ENCODE measurements at places on chromosomes 2 and 18.

DNA sequence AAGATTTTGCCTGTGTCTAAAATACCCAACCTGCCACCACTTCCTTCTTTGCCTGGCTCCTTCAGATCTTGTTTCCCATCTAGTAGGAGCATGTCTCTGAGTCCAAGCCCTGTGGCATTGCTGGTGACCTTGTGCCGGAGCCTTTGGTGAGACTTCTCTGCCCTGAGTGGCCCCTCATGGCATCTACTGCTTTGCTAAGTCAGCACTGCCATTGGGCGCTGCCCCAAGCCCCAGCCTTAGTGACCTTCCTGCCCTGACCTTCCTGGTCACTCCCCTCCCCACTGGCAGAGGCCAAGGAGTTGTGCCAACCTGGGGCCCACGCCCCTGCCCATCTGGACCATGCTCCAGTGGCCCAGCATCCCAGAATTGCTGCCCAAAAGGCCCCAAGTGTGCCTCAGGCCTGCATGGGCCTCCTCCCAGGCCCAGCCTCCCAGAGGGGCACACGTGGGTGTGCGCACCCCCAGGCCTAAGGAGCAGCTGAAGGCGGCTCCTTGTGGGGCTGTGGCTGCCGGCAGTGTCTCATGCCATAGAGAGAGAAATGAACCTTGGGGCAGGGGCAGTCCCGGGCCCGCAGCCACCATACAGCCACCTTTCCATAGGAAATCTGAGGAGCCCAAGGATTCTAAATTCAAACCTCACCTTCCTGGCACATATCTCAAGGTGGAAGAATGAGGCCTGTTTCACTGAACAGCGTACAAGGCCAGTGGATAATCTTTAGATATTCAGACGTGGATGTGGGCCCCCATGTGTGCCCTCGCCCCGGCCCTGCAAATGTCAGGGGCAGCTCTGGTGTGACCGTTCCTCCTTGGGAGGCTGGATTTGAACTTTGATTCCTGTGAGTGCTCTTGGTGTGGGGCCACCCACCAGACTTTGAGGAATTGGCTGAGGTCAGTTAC is 100.2 kb upstream of the SLC66A3 start:
- DNase-seq: no peak

GRCh38 chr2:209976698-209977385 is 25.6 kb upstream of the RPE start:
- DNase-seq: no peak

DNA sequence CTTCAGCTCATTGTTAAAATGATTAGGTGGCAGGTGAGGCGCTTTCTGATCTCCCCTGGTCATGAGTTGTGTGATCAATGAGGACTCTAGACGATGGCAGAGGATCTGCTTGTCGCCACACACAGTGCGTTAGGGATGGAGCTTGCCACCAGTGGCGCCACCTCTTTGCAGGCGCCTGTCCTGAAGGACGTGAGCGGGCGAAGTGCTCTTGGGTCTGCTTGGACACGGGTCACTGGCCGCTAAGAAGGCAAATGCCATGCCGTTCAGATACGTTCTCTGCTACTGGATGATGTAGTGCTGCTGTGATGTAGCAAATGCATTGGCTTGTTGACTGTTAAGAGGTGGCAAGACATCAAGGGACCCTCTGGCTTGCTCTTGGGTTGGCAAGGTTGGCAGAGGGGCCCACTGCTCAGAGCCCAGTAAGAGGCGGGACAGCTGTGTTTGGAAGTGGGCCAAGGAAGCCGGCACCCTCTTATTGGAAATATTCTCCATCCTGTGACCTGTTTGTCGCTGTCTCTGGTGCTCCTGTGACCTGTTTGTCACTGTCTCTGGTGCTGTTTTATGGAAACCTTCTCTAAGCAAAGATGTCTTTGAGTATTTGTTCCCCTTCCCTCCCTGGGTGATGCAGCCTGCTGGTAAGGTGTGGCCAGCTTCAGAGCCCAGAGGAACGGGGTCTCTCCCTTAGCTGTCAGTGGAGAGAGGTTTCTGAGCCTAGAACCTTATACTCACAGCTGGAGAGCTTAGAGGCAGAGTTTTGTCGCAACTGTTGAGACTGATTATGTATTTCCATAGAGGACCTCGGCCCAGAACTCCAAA is 14.6 kb downstream of the LDLRAD4 start:
- DNase-seq: no peak

GRCh38 chr18:13300029-13300428 is 81.5 kb downstream of the LDLRAD4 start:
- no peak for DNase-seq

All from activated CD8-positive, alpha-beta memory T cell treated with anti-CD3 and anti-CD28 coated beads for 1 hour (primary cell).